ENCODE measurements at places on chromosomes 2 and 18.

GRCh38 chr2:207385903-207386302, 143.9 kb upstream of the CREB1 start:
- no peak for DNase-seq

- no peak for DNase-seq
These were observed 105.4 kb upstream of the CNGA3 start for GRCh38 chr2:98240786-98241398.

GRCh38 chr2:170715062-170715931, at the start of gene SP5:
Gene SP5, plus strand, starts transcription at chr2:170715337. Its CDS starts 176 bp downstream, at chr2:170715513.
- peak; percentile 94 for DNase-seq

GRCh38 chr2:234987754-234988153, 35.9 kb downstream of the SH3BP4 start:
- DNase-seq, result no peak

DNA sequence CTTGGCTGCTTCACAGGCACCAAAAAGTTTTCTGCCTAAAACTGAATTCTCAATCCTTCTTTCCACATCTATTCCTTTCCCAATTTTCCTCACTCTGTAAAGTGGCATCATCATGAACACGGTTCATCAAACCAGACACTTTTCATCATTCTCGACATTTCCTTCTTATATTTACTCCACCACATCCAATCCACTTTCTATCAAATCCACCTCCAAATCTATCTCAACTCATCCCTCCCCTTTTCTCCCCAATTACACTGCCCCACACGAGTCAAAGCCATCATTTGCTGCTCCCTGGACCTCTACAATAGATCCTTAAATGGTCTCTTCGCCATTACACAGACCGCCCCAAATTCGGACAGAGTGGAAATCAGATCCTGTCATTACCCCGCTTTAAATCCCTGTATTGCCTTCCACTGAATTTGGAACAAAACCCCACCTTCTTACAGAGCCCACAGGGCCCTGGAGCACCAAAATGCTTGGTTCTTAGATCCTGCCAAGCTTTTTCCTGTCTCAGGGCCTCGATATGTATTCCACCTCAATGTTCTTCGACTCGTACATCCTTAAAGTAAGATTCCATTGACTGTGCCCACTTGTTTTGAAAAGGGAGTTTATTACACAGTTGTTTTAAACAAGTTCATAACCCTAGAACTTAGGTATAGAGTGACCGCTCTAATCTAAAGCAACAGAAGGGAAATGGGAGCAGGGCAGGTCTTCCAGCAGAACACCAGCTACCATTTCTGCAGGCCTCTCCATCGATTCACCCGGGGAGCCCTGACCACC, 856 bp downstream of the ACAA2 start:
- DNase-seq, result no peak

Data from ecto neural progenitor cell (in vitro differentiated cells).